ENCODE measurements at places on chromosomes 3 and 15.
A peak's percentile ranks its signal among the peaks of the same experiment; 100 is the strongest.

DNA sequence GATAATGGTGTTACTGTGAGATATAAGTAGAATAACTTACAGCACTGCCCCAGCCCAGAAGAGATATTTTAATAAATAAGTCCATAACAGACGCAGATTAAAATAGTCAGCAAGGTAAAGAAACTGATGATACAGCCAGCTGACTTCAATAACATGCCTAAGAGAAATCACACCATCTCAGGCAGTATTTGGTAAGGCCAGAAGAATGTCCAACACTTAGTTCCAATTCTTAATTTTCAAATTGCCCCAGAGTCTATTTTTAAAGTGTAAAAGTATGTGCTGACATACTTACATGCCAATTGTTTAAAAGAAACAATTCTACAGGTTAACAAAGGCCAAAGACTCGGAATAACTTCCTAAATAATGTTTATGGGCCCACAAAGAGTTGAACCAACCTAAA is 1.6 kb downstream of the GNB4 start:
- no peak for DNase-seq

DNA sequence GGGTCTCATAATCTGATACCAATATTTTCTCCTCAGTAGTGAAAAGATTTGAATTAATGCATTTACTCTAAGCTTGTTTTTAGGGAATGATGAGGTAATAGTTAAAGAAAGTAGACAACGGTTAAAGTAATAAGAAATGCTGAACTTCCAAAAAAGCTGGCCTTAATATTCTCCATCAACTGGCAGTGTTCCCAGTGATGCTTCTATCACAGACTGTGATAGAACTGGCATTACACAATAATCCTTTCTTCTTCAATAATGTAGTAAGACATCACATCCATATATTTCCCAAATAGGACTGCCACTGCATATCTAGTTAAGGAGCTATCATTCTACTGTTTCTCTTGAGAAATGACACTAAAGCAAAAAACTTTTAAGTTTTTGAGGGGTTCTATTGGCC is 188.7 kb downstream of the IL5RA start:
- DNase-seq, result no peak

- no peak for DNase-seq
Observed at GRCh38 chr15:78130466-78131294, 565 bp downstream of the CIB2 start.

GRCh38 chr3:127590282-127590592 is 296 bp downstream of the TPRA1 start:
- peak; percentile 55 for DNase-seq

GRCh38 chr3:188624384-188624783 is 470.4 kb downstream of the LPP start:
- DNase-seq, result no peak

- no peak for DNase-seq
Observed at GRCh38 chr3:64191822-64192221, 33.4 kb downstream of the PRICKLE2 start.

- no peak for DNase-seq
Observed at GRCh38 chr15:60620708-60621107, 141.8 kb upstream of the ICE2 start.

- no peak for DNase-seq
Observed at GRCh38 chr15:42402455-42403205, 43.3 kb downstream of the CAPN3 start.

- no peak for DNase-seq
Observed at GRCh38 chr3:101262393-101263240, 57.8 kb downstream of the IMPG2 start.

GRCh38 chr3:17194116-17194515 is 309.4 kb downstream of the PLCL2 start:
- no peak for DNase-seq

DNA sequence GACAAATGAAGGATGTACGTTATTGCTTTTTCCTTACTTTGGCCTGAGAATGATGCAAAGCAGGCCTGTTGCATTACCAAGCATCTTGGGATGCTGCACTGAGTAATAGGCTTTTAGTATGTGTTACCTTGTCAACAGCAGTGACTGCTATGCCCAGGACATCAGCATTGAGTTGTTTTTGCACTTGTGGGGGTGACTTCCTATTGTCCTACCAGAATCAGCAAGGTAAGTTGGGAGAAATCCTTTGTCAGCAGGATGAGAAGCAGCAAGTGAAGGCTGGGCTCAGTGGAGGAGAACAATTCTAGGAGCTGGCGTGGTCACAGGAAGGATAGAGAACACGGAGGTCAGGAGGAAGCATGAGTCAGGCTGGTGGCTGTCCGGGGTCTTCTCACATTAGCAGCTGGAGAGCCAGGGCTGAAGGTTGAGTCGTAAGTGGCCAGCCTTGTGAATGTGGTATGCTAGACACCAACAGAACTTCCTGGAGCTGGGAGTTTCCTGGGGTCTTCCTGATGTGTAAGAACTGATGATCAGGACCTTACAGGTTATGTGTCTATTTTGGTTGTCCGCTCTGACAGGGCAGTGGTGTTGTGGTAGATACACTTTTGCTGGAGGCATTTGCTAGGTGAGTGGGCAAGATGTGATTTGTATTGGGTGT is 142.7 kb downstream of the FNDC3B start:
- no peak for DNase-seq

All from CD8-positive, alpha-beta memory T cell (primary cell).